HFFc6 (cell line): ENCODE measurements at places on chromosomes 12 and 14. TPM values are rescaled to one million over a fixed set of nuclear protein-coding genes. Genes with fewer than 3 reads are reported as not detected.

The ANG gene
- total RNA-seq, result 3.1 to 3.7 TPM (median 3.2 TPM) in 3 replicates

The HOXC9 gene
- total RNA-seq, result 0.15 to 1.4 TPM (median 0.39 TPM) in 3 replicates

The LMO3 gene
- total RNA-seq, result 0.23 to 0.54 TPM in 2 of 3 replicates, not detected in the other

The C12orf54 gene
- not detected in 3 replicates for total RNA-seq

The KCNJ8 gene
- total RNA-seq, result 0.44 to 7.9 TPM (median 1.5 TPM) in 3 replicates

The OTUB2 gene
- total RNA-seq, result 0.79 to 1.8 TPM (median 1.5 TPM) in 3 replicates

The TMPRSS12 gene
- total RNA-seq, result not detected in 3 replicates

The SPTB gene
- total RNA-seq, result 0.58 to 1.3 TPM (median 0.68 TPM) in 3 replicates

The HPD gene
- 0.24 TPM in 1 of 3 replicates, not detected in the others for total RNA-seq

The ADCK1 gene
- total RNA-seq, result 5.1 to 5.4 TPM (median 5.2 TPM) in 3 replicates

The NKX2-1 gene
- total RNA-seq, result not detected in 3 replicates

The KRT74 gene
- total RNA-seq, result not detected in 3 replicates

The RHEBL1 gene
- 0.18 to 0.85 TPM (median 0.69 TPM) in 3 replicates for total RNA-seq

The PRKD1 gene
- total RNA-seq, result 20.7 to 22.1 TPM (median 21.8 TPM) in 3 replicates

The CCDC184 gene
- total RNA-seq, result 0.42 and 0.60 TPM in 2 replicates

The OR4K13 gene
- not detected in 2 replicates for total RNA-seq

The GABARAPL1 gene
- total RNA-seq, result 161 and 244 TPM in 2 replicates

The NRIP2 gene
- total RNA-seq, result not detected in 3 replicates

The KLRC2 gene
- total RNA-seq, result not detected in 2 replicates

The HOXC6 gene
- total RNA-seq, result 0.19 to 2.1 TPM (median 0.48 TPM) in 3 replicates

The WSB2 gene
- 140 to 160 TPM (median 143 TPM) in 3 replicates for total RNA-seq

The PABPN1 gene
- total RNA-seq, result 129 to 147 TPM (median 131 TPM) in 3 replicates

The IFNG-AS1 gene
- not detected in 3 replicates for total RNA-seq

The HECTD4 gene
- 16.3 to 21.4 TPM (median 18.7 TPM) in 3 replicates for total RNA-seq

The MAP1LC3B2 gene
- total RNA-seq, result 1.5 to 3.3 TPM (median 2.7 TPM) in 3 replicates

The SIRT4 gene
- total RNA-seq, result 0.96 to 1.7 TPM (median 1.3 TPM) in 3 replicates

The CMAS gene
- total RNA-seq, result 26.5 to 36.9 TPM (median 28.4 TPM) in 3 replicates

The ACOT6 gene
- total RNA-seq, result not detected in 3 replicates

The SLC5A8 gene
- total RNA-seq, result not detected in 3 replicates

The CD69 gene
- total RNA-seq, result not detected in 3 replicates

The PSMA6 gene
- total RNA-seq, result 181 to 221 TPM (median 186 TPM) in 3 replicates

The ABCD2 gene
- total RNA-seq, result not detected in 3 replicates

The BMP4 gene
- 4.1 to 16.7 TPM (median 11.2 TPM) in 3 replicates for total RNA-seq

The CMKLR1 gene
- total RNA-seq, result not detected in 3 replicates
